Ovary (tissue), 10 donors: ENCODE measurements at places on chromosomes 2 and 18.
A peak's percentile ranks its signal among the peaks of the same experiment; 100 is the strongest.

DNA sequence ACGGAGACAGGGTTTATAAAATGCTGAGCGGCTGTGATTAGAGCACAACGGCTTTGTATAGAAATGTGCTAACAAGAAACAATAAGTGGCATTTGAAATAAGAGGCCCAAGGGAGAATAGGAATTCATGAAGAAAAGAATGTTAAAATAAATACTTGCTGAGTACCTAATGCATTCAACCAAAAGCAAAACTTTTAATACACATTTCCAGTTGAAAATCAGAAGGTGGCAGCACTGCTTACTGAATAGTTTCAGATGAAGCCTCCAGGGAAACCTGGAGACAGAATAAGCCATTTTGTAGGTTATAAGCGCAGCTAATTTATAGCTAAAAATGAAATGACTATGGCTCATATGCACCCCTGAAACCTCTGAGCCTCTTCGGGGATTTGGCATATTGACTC lies 286.6 kb downstream of the DPP10 start:
- DNase-seq = no peak

- DNase-seq = no peak
These were observed 27.7 kb downstream of the BIRC6 start for GRCh38 chr2:32384529-32384928.

GRCh38 chr18:47470941-47471340 lies 219.5 kb upstream of the SKOR2 start:
- no peak for DNase-seq

DNA sequence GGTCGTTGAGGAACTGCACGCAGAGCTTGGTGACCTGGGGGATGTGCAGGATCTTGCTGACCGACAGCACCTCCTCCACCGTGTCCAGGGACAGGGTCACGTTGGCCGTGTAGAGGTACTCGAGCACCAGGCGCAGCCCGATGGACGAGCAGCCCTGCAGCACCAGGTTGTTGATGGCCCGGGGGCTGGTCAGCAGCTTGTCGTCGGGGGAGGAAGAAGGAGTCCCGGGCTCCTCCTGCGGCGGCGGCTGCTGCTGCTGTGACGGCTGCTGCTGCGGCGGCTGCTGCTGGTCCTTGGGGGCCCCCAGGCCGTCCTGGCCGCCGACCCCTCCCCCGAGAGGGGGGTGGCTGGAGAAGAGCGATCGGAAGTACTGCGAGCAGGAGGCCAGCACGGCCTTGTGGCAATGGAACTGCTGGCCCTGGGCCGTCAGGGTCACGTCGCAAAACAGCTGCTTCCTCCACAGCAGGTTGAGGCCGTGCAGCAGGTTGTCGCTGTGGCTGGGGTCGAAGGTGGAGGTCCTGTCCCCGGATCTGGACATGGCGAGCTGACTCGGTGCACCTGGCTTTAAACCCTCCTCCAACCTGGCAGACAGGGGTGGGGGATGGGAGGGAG lies 2.7 kb downstream of the KLHL14 start:
- peak; percentile 20 for DNase-seq

- no peak for DNase-seq
These were observed 84.5 kb upstream of the DTNB start for GRCh38 chr2:25757906-25758305.

DNA sequence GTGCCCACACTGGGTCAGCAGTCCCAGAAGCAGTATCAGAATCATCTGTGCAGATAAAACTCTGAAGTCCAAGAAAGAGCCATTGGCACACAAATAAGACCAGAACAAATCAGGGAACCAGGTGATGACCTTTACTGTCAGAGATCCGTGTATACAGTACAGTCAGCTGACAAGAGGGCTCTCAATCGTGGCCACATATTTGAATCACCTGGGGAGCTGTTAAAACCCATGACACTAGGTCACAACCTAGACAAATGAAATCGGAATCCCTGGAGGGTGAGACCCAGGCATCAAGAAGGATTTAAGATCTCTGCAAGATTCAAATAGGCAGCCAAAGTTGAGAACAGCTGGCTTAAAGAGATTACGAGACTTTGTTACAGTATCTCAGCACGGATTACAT lies 807.1 kb downstream of the RNF144A start:
- no peak for DNase-seq

DNA sequence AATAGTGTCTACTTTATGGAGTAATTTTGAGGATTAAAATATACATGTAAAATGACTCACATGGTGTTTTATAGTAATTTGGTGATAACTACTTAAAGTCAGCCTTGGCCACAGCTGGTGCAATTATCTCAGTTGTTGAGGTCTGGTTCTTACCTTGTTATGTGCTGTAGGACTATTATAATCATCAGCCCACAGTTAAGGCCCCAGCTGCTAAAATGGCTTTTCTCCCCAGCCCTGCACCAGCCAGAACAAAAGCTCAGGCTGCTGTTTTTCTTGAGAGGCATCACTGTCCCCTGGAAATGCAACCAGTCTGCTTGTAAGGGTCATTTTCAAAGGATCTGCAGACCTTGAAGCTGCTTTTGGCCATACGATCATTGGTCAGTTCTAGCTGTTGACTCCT lies 283.3 kb upstream of the THUMPD2 start:
- no peak for DNase-seq
